Activated CD4-positive, alpha-beta T cell treated with anti-CD3 and anti-CD28 coated beads for 24 hours (primary cell): ENCODE measurements at places on chromosomes 13 and 19.
A peak's percentile ranks its signal among the peaks of the same experiment; 100 is the strongest.

- no peak for DNase-seq
Observed at GRCh38 chr13:52160506-52160905, 1.1 kb upstream of the NEK3 start.

DNA sequence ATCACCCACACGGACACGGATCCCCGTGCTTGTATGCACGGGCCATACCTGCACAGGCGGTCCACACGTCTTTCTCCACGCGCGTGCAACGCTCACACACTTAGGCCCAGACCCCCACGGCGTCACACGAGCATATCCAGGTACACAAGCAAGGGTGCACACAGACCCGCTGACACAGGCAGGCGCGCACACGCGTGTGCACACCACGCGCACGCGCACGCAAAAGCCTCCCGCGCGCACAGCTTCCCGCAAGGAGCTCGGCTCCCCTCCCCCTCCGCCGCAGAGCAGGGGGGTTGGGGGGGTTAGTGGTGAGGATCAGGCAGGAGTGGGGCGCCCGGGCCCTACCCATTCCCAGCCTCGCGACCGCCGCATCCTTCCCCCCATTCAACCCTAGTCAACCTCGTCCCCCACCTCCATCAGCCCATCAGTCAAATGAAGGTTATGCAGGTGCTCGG is 407 bp downstream of the RAB3A start:
- no peak for DNase-seq

GRCh38 chr19:16751701-16752100 is 32.1 kb downstream of the NWD1 start:
- no peak for DNase-seq

DNA sequence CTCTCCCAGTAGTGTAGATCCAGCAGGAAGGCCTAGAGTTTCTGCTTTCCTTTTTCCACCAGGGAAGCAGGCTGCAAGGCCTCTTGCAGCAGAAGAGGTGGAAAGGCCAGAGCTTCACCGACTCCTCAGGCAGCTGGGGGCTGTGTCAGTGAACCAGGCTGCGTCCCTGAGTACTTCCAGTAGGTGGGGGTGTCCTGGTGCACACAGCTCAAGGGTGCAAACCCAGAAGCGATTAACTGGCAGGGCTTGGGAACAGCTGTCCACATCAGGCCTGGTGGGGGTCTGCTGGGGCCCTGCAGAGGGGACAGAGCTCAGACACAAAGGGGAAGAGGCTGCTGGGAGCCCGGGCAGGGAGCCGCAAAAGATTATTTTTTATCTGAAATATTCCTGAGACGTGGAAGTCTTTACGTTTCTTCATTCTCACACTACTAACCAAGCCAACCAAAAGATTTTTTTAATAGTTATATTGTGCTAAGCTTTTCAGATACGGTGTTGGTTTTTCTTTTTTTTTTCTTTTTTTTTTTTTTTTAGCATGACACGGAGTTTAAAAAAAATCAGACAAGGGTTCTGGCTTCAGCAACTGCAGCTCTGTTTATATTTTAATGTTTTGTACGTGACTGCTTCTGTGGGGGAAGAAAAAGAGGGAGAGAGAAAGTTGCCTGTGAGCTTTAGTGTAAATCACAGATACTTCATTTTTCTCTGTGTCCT is 11.0 kb downstream of the TSHZ3 start:
- no peak for DNase-seq

- no peak for DNase-seq
Observed at GRCh38 chr19:55090564-55090963, 14.9 kb downstream of the EPS8L1 start.

GRCh38 chr19:29271341-29271740 is 58.4 kb upstream of the UQCRFS1 start:
- DNase-seq, result no peak

DNA sequence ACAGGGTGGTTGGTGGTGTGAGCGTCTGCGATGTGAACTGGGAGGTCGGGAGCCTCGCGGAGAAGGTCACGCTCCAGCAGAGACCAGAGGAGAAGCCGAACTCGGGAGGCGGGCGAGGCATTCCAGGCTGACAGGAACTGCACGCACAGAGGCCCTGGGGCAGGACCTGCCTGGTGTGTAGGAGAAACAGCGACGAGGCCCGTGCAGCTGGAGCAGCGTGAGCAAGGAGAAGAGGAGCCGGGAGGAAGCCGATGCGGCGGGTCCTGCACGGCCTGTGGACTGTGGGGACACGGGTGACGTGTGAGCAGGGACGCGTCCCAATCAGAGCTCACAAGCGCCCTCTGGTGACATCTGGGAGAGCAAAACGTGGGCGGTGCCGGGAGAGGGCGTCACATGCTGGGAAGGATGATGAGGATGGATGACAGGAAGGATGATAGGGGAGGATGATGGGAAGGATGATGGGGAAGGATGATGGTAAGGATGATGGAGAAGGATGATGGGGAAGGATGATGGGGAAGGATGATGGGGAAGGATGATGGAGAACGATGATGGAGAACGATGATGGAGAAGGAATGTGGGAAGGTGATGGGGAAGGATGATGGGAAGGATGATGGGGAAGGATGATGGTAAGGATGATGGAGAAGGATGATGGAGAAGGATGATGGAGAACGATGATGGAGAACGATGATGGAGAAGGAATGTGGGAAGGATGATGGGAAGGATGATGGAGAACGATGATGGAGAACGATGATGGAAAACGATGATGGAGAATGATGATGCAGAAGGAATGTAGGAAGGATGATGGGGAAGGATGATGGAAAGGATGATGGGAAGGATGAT is 16.1 kb upstream of the MADCAM1 start:
- no peak for DNase-seq

GRCh38 chr19:10518444-10519361 is 1.5 kb upstream of the S1PR5 start:
- no peak for DNase-seq

- peak; percentile 81 for DNase-seq
Observed at GRCh38 chr13:49996161-49996915, 504 bp upstream of the TRIM13 start.

DNA sequence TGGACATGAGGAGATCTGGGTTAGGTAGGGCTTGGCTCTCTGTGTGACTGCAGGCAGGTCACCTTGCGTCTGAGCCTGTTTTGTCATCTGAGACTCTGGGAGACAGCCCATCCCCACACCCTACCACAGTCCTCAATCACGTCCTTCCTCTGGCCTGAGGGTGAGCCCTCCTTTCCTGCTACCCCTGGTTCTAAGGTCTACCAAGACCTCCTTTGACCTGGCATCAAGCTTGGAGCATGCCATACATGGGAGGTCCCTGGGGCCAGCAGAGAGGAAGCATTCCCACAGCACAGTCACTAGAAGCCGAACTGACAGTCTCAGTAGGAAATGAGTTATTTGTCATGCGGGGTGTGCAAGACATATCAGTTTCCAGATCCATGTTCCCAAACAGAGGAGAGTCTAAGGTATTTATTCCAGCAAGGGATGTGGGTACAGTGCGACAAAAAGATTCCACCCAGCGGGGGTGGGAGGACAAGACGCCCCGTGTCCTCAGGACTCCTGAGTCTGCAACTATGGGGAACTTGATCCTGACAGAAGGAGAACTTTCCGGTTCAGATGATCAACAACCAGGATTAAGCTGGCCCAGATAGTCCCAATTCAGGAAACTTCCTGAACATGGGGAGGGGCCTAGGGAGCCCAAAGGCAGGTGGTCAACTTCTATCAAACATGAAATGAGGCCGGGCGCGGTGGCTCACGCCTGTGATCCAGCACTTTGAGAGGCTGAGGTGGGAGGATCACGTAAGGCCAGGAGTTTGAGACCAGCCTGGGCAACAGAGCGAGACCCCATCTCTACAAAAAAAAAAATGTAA is 9.5 kb downstream of the ARRDC2 start:
- DNase-seq, result no peak

- DNase-seq, result no peak
Observed at GRCh38 chr13:99289271-99289670, 17.9 kb downstream of the GPR183 start.

GRCh38 chr13:33963134-33963533 is 145.2 kb downstream of the RFC3 start:
- no peak for DNase-seq

DNA sequence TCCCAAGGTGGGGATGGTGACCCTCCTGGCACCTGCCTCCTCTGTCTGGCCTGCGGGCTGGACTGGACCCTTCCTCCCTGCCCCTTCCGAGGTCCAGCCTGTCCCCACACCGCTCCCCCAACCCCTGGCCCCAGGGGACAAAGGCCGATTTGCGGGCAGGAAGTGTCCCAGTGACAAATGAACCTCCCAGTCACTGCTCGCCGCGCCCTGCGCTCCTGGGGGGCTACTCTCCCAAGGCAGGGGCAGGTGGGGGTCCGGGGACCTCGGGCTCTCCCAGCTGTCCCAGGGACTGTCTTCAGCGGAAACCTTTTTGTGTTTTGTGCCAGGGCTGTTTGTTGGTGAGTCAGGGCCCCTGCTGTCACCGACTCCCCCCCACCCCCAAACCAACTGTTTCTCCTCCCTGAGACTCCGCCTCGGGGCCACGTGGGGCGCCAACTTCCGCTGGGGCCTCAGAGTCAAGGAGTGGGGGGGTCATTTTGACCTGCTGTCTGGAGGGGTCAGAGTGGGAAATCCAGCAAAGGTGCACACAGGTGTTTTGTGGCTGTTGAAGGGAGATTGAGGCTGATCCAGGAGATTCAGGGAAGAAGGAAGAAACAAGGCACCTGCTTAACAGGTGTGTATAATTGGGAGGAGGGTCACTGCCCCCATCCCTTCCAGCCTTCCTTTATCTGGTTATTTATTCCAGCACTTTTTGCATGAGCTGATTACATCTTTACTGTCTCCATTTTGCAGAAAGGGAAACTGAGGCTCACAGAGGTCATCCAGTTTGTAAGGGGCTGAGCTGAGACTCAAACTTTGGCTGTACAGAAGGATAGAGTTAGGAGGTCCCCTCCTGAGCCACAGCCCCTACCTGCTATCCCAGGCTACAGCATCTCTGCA is 831 bp downstream of the PGPEP1 start:
- DNase-seq, result peak; percentile 56

- DNase-seq, result peak; percentile 96
Observed at GRCh38 chr19:18192673-18193387, at the start of gene MPV17L2. MPV17L2 (plus strand) TSS chr19:18193218; CDS start chr19:18193282, 64 bp downstream.

DNA sequence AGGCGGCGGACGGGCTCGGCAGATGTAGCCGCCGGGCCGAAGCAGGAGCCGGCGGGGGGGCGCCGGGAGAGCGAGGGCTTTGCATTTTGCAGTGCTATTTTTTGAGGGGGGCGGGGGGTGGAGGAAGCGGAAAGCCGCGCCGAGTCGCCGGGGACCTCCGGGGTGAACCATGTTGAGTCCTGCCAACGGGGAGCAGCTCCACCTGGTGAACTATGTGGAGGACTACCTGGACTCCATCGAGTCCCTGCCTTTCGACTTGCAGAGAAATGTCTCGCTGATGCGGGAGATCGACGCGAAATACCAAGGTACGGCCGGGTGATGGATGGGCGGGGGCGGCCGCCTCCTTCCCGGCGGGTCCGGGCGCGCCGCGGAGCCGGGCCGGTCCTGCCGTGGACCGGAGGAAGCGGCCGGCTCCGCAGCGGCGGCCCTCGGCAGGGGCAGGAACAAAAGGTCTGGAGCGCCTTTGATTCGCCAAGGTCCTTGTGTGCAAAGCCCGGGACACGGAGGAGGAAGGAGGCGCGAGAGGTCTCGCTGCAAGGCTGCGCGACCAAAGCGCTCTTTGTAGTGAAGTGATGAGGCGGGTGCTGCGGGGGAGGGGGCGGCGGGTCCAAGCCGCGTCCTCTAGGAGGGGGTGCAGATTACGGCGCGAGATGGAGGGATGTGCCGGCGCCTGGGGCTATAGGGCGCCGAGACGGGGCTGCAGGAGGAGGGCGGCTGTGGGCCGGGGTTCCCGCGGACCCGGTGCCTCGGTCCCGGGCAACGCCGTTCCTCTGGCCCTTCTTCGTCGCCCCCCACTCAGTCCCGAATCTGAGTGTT is 689 bp downstream of the ING1 start:
- DNase-seq, result peak; percentile 46

DNA sequence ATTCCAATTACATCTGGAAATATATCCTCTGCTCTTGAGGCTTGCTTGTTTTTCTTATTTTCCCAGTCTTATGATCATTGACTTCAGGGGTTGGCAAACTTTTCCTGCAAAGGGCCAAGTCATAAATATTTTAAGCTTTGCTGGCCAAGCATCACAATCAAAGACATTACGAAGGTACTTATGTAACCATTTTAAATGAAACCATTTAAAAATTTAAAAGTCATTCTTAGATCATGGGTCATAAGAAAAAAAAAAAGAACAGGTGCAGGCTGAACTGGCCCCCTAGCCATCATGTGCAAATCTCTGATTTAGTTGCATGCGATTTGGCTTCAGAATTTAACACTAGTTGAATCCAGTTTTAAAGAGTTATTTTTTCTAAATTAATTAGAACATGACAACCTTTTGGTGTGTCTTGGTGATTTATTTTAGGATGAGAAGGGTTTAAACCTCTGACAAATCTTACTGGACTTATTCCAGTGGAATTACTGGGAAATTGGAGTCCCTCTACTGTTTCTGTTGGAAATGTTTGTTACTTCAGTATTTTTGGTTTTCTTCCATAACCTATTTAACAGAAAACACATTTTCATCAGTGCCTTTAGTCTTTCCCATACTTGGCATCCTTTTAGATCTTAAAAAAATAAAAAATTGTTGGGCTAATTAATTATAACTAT is 148.1 kb downstream of the NHLRC3 start:
- DNase-seq, result no peak

DNA sequence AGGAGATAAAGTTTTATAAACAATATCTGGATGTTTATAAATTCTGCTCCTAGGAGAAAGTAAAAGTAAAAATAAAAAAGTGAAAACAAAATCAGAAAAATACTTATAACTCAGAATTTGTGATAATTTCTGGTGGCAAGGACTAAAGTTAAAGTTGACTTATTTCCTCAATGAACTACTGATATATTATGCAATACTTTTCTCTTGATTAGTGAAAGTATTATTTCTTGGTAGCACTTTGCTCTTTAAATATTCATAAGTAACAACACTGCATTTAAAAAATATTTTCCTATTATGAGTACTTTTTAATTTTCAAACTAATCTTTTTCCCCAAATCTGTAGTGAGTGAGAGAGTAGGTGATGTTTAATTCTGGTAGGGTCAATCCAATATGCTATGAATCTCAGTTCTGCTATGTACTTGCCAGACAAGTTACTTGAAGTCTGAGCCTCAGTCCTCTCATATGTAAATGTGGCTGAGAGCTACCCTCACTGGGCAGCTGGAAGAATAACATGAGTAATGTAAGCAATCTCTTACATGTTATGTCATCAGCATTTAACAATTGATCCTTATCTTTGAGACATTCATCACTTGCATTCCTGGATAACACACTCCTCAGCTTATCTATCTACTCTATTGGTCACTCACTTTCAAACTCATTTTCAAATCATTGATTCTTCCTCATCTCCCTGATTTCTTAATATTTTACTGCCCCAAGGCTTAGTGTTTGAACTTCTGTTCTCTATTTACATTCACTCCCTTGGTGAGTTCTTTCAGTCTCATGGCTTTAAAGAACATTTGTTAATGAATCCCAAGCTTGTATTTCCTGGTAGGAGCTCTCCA is 239.0 kb downstream of the RGCC start:
- no peak for DNase-seq
